PC-9 (cell line): ENCODE measurements at places on chromosomes 7 and 10. TPM values are rescaled to one million over a fixed set of nuclear protein-coding genes. Genes with fewer than 3 reads are reported as not detected.
A peak's percentile ranks its signal among the peaks of the same experiment; 100 is the strongest.

DNA sequence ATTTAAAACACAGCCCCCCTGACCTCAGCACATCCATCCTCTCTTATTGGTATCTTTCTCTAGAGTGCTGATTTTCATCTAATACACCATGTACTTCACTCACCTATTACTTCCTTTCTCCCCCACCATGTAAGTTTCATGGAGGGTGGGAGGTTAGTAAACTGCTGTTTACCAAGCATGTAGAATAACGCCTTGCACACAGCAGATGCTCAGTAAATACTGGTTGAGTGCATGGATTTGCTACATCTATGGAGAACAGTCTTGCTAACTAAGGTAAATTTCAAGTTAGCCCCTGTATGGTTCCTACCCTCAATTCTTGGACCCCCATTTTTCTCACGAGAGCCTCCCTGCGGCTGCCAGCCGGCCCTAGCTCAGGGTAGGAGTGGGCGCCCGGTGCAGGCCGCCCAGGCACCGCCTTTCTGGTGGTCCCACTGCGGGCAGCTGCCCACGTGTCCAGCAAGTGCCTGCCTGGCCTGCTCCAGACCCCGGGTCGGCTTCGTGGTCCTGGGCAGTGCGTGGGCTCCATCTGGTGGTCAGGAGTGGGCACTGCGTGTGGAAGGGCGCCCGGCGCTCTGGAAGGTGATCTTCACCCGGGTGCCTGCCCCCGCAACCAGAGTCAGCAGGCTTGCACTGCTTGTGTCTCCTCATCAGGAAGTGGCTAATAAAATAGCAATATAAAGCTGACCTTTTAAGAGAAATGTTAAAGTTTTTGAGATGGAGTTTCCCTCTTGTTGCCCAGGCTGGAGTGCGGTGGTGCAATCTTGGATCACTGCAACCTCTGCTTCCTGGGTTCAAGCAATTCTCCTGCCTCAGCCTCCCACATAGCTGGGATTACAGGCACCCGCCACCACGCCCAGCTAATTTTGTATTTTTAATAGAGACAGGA is 63.4 kb upstream of the DNAJB6 start:
- peak; percentile 59 for DNase-seq

PIP gene
- not detected in 2 replicates for total RNA-seq

DNA sequence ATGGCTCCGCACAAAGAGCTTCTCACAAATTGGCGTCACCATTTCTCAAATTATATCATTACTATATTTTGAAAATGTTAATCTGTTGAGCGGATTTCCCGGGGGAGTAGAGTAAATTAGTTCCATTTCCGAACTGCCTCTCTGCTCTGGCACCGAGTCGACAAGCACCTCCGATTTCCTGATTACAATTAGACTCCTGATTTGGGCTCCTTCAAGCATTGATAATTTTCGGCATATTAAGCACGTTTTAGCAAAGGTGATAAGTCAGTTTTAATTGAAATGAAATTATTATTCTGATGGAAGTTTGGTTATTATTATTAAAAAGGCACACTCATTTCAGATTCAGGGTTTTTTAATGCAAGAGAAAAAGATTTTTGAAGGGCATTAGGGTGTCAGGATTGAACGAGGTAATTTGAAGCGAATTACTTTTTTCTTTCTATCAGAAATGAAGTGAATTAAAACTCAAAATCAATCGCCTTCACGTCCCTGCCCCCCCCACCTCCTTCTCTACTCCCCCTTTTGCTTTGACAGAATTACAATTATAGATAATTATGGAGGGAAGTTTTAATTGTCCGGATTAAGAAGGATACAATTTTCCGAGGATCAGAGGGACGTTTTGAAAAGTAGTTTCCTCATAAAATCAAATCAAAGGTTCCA is 4.0 kb upstream of the UNCX start:
- DNase-seq = no peak

- no peak for DNase-seq
Observed at GRCh38 chr10:15363031-15363430, 8.1 kb downstream of the FAM171A1 start.

GRCh38 chr7:2559283-2559950 is 638 bp downstream of the IQCE start:
- DNase-seq = peak; percentile 43

DNA sequence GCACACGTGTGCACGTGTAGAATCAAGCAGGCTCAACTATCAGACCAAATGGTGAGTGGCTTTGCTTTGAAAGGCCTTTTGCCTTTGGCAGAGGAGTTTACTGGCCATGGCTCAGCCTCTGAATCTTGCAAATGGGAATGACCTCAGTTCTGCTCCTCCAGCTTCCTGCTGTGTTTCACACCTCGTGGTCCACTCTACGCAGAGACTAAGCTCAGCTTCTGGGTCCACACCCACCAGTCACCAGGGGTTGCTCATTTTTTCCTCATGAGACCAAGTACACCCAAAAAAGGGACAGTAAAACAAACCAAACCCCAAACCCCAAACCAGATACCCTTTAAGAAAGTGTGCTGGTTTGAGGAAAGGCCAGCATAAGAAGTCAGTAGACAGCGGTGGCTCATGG is 236.4 kb downstream of the DNAJB6 start:
- no peak for DNase-seq

GRCh38 chr7:111933609-111934008 is 272.6 kb downstream of the DOCK4 start:
- DNase-seq = no peak

NPTX2 gene
- total RNA-seq = not detected in 2 replicates

GRCh38 chr7:42170724-42171123 is 66.3 kb downstream of the GLI3 start:
- no peak for DNase-seq

DNA sequence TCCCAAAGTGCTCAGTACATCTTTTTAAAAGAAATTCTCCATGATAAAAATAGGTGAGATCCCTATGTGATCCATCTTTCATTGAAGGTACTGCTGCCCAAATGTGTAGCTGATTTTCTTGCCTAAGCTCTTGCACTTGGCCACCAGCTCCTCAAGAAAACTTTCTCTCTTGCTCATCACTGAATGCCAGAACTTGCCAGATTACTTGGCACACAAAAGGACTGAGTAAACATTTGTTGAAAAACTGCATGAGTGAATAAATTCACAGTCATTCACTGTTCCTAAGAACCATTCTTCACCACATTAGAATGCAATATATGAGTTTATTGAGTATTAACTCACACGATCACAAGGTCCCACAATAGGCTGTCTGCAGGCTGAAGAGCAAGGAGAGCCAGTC is 99.9 kb downstream of the TRIL start:
- no peak for DNase-seq

DNA sequence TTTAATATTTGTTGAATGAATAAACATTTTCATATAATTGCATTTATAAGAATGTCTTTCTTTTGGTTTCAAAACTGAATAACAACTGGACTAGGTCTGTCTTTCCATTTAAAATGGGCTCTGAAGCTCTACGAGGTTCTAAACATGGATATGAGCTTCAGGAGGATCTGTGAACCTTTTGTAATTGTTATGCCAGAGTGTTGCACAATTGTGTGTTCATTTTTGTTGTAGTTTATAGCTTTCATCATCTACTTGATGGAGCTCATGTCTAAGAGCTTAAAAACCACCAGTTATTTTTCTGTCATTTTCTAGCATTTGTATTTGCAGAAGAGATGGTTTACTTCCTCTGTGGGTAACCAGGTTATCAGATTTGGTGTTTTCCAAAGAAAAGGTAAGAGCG is 265.7 kb upstream of the NPY start:
- no peak for DNase-seq

DNA sequence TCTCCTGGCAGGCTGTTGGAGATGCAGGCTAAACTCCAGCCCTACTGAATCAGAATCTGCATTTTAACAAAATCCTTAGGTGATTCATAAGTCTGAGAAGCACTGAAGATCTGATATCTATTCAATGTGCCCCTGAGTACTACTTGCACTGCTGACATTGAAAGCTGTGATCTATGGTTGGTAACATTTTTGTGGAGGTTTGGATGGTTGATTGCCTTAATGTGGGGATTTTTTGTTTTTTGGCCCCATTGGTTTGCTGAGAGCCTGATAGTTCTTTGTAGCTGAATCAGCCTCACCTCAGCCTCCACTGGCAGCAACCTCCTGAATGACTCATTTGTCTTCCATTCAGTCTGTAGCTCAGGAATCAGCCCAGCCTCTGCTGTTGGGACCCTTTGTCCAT is 14.7 kb upstream of the LRRN3 start:
- DNase-seq = no peak

GRCh38 chr7:105218939-105219770 is 169.6 kb downstream of the SRPK2 start:
- no peak for DNase-seq

- DNase-seq = no peak
Observed at GRCh38 chr7:6166443-6166891, 106.0 kb downstream of the CYTH3 start.

GRCh38 chr7:102432442-102433218 is 745 bp upstream of the ORAI2 start:
- DNase-seq = no peak

GRCh38 chr10:3096149-3096548 is 28.8 kb downstream of the PFKP start:
- no peak for DNase-seq

- no peak for DNase-seq
Observed at GRCh38 chr7:134865001-134865845, 85.8 kb downstream of the CALD1 start.

DNA sequence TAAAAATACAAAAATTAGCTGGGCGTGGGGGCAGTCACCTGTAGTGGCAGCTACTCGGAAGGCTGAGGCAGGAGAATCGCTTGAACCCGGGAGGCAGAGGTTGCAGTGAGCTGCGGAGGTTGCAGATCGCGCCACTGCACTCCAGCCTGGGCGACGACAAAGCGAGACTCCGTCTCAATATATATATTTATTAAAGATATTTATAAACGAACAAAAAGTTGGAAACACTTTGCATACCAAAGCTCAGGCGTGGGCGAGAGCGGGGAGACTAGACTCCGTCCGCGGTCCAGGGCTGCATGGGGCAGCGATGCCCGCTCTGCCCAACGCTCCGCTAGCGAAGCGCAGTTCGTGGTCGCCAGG is 7.9 kb upstream of the CRYGN start:
- no peak for DNase-seq

DNA sequence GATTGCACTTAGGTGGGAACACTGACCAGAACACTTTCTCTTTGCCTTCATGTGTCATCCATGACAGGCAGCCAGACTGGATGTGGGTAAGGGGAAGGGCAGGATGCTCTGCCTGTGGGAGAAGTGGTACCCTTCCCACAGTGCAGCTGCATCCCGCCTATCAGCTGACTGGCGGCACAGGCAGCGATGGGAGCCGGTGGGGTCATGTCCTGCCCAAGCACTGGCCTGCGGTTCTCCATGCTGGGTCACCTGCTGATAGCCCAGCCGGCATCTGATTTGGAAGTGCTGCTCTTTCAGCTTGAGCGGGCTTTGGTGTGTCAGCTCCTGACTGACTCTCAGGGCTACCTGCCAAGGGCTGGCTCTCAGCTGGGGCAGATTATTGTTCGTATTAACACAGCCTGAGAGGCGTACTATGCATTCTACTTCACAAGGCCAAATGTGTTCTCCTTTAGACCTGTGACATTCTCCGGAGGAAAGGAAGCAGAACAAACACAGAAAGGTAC is 105.2 kb upstream of the PDLIM1 start:
- DNase-seq = no peak
